Renal cortical epithelial cell (primary cell): ENCODE measurements at places on chromosomes 5 and 9. TPM values are rescaled to one million over a fixed set of nuclear protein-coding genes. Genes with fewer than 3 reads are reported as not detected.

Gene IRX1
- total RNA-seq: 3.3 and 11.7 TPM in 2 replicates

Gene PDGFRB
- 0.30 and 0.52 TPM in 2 replicates for total RNA-seq

Gene INSL4
- total RNA-seq: not detected in 2 replicates

Gene IL33
- 0.25 and 0.35 TPM in 2 replicates for total RNA-seq

Gene MYORG
- total RNA-seq: 4.0 and 12.3 TPM in 2 replicates

Gene TAF11L8
- not detected in 2 replicates for total RNA-seq

Gene PNPLA7
- total RNA-seq: 1.2 TPM in 1 of 2 replicates, not detected in the other

Gene N4BP3
- total RNA-seq: 2.6 and 3.3 TPM in 2 replicates

Gene IL13
- total RNA-seq: not detected in 2 replicates

Gene SLC27A6
- total RNA-seq: 0.10 TPM in 1 of 2 replicates, not detected in the other

Gene KLHL9
- total RNA-seq: 31.3 and 64.1 TPM in 2 replicates

Gene SPINK1
- total RNA-seq: 0.40 and 8.2 TPM in 2 replicates
